Pulmonary artery endothelial cell (primary cell): ENCODE measurements at places on chromosomes 4 and X. TPM values are rescaled to one million over a fixed set of nuclear protein-coding genes. Genes with fewer than 3 reads are reported as not detected.
A peak's percentile ranks its signal among the peaks of the same experiment; 100 is the strongest.

DCK gene
- 15.6 and 21.6 TPM in 2 replicates for total RNA-seq

TMEM271 gene
- total RNA-seq = not detected in 2 replicates

CTAG2 gene
- not detected in 2 replicates for total RNA-seq

MAGEA12 gene
- total RNA-seq = not detected in 2 replicates

MMRN1 gene
- total RNA-seq = 1,455 and 1,534 TPM in 2 replicates

DNA sequence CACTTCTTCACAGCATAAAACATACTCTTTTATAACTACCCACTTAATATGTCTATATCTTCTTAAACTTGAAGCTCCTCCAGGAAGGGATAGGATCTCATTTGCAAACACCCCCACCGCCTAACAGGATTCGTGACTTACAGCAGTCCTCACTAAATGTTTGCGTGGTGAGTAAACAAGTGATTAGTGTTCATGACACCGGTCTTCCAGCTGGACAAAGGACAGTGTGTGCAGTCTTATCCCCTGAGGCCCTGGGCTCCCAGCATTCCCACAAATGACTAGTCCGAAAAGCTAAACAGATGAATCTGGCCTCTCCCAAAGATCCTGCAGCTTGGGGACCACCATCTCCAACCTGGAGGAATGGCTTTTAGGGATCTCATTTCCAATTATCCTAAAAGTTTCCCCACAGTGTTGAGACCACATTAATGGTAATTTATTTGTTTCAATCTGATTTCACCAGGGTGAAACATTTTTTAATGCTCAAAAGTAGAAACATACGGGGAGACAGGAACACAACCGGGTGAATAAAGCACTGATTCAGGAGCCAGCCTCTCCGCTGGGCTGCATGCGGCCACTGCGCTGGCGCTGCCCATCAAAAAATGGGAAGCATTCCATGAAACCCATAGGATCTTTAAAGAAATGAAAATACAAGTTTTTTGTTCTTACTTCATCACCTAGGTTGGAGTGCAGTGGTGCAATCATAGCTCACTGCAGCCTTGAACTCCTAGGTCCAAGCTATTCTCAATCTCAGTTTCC, 69.2 kb downstream of the HADH start:
- DNase-seq = no peak

DNA sequence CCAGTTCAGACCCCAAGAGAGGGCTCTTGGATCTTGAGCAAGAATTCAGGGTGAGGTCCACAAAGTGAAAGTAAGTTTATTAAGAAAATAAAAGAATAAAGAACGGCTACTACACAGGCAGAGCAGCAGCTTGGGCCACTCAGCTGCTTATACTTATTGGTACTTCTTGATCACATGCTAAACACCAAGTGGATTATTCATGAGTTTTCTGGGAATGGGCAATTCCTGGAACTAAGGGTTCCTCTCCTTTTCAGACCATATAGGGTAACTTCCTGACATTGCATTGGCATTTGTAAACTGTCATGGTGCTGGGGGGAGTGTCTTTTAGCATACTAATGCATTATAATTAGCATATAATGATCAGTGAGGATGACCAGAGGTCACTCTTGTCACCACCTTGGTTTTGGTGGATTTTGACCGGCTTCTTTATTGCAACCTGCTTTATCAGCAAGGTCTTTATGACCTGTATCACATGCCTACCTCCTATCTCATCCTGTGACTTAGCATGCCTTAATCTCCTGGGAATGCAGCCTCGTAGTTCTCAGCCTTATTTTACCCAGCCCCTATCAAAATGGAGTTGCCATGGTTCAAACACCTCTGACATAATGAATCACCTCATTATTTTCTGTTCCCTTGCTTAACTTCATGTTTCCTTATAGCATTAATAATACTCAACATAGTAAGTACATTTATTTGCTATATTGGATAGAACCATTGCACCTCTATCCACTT, 476.3 kb downstream of the DTHD1 start:
- no peak for DNase-seq

DNA sequence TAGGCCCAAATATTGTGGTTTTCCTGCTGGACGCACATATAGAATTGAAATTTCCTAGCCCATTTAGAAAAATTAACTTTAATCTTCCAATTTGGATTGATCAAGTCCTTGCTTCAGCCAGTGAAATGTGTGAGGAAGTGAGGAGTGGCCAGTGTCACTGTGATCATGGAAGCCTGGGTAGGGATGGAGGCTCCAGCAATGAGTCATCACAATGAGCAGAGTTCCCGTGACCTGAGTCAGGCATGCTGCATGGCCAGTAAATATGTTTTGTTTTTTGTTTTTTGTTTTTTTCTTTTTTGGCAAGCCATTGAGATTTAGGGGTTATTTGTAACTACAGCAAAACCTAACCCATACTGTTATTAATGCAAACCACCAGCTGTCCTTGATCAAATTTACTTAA, 52.1 kb downstream of the IDS start:
- no peak for DNase-seq

- DNase-seq = peak; percentile 82
Observed at GRCh38 chr4:107862658-107863057, 37.9 kb downstream of the SGMS2 start.

- DNase-seq = no peak
Observed at GRCh38 chrX:12452268-12452667, 314.0 kb downstream of the FRMPD4 start.
